ENCODE measurements at places on chromosomes 7 and 10.

GRCh38 chr7:149133028-149133710 is 7.0 kb upstream of the ZNF425 start:
- no peak for DNase-seq

GRCh38 chr7:6416516-6417145 is 31.1 kb downstream of the DAGLB start:
- DNase-seq = no peak

GRCh38 chr7:30164567-30164966 is 29.8 kb downstream of the MTURN start:
- DNase-seq = no peak

GRCh38 chr7:18408461-18408860 is 87.1 kb upstream of the HDAC9 start:
- DNase-seq = no peak

DNA sequence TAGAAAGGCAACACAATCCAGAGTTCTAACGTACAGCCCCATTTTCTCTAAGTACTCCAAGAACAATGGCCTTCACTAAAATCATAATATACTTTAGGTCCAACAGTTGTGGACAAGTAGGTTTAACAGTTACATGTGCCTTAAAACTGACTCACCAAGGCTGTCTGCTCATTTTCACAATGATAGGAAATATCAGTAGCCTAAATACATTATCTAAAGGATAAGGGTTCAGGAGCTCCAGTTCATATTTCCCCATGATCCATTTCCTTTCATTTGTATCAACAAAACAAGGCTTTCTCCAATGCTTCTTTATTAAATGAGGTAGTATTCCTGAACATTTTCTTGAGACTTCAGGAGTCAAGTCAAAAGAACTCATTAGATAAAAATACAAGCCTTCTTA is 164.0 kb downstream of the SLC25A13 start:
- DNase-seq = no peak

GRCh38 chr7:91880413-91881241 is at the start of gene MTERF1:
Gene MTERF1 (minus strand): TSS chr7:91880702. CDS start chr7:91880083, 619 bp downstream.
- peak; percentile 90 for DNase-seq

DNA sequence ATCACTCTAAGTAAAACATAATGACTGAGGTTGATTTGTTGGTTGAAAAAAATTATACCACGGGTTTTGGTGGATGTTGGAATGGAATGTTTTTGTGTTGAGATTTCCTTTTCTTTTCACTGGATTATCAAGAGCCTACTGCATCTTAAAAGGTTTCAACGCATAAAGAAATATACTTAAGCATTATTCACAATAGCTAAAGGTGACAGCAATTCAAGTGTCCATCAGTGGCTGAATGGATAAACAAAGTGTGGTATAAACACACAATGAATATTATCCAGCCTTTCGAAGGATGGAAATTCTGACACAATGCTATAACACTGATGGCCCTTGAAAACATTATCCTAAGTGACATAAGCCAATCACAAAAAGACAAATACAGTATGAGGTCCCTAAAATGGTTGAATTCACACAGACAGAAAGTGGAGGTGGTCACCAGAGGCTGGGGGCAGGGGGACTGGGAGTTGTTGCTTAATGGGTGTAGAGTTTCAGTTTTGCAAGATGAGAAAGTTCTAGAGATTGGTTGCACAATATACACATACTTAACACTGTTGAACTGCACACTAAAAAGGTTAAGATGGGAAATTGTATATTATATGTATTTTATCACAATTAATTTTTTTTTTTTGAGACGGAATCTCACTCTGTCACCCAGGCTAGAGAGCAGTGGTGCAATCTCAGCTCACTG is 122.3 kb downstream of the NRP1 start:
- DNase-seq = no peak

DNA sequence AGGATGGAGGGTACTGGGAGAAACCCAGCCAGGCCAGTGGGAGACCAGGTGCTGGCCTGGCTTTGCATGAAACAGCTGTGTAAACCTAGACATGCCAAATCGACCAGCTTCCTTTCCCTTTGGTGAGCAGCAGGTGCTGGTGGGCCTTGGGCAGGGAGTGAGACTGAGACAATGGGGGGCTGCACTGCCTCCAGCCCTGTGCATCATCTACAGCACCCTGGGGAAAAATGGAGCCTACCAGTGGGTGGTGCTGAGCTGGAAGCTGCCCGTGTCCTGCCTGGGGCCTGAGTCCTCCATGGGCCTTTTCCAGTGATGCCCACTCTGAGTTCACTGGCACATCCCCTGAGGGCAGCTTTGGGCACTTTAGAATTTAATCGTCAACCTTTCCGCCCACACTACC is 19.2 kb upstream of the DDC start:
- DNase-seq = no peak

- no peak for DNase-seq
Observed at GRCh38 chr10:13685885-13686284, 99.1 kb downstream of the PRPF18 start.

- DNase-seq = no peak
Observed at GRCh38 chr7:7550663-7551062, 15.0 kb upstream of the COL28A1 start.

GRCh38 chr7:157433628-157434027 is 96.8 kb downstream of the DNAJB6 start:
- no peak for DNase-seq

- no peak for DNase-seq
Observed at GRCh38 chr7:16498122-16498521, 28.5 kb upstream of the LRRC72 start.

DNA sequence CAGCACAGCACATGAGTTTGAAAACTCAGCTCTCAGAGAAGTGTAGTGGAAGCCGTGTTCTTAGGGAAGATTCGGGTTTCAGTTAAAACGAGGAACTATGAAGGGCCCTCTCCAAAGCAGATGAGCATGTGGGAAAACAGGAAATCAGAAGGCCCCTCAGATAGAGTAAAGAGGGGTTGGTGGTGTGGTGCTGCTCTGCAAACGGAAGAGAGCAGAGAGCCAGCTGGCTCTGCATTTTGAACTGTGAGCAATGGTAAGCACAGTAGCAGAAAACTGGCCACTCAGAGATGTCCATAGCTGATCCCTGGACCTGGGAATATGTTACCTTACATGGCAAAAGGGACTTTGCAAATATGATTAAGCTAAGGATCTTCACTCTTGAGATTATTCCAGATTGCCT is 27.9 kb upstream of the CUL1 start:
- no peak for DNase-seq

- DNase-seq = no peak
Observed at GRCh38 chr7:4831723-4832495, 29.9 kb downstream of the PAPOLB start.

DNA sequence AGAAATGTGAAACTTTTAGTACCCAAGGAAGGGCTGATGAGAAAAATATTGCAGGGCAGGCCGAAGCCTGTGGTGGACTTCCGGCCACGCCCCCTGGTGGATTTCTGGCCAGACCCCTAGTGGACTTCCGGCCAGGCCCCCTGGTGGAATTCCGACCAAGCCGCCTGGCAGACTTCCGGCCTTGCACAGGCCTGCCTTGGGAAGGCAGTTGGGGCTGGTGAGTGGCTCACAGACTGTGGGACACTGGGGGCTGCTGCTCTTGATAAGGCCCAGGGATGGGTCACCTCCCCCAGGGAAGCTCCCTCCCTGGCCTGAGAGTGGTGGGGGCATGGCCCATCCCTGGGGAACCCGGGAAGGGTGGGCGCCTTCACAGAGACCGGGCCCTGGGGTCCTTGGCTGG is 116.4 kb upstream of the MKI67 start:
- no peak for DNase-seq

GRCh38 chr10:128896116-128896795 is 570.8 kb upstream of the MGMT start:
- DNase-seq = no peak

GRCh38 chr10:125123476-125124114 is 36.8 kb downstream of the CTBP2 start:
- no peak for DNase-seq

- no peak for DNase-seq
Observed at GRCh38 chr7:24862461-24862860, 105.2 kb upstream of the GSDME start.

DNA sequence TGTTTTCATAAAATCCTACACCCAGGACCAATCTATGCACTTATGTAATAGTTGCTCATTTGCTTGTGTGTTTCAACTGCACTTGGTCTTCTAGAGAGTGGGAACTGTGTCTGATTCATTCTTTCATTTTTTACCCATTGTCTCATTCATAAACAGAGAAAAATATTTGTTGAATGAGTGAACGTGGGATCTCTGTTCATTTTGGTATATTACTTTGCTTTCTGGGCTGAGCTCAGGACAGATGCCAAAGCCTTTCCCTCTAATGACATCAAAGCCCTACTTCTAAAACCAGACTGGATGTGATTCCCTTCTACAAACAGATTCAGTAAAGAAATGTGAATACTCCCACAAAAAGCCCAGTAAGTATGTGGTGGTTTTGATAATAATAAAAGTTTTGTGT is 145.2 kb downstream of the ST7 start:
- no peak for DNase-seq

DNA sequence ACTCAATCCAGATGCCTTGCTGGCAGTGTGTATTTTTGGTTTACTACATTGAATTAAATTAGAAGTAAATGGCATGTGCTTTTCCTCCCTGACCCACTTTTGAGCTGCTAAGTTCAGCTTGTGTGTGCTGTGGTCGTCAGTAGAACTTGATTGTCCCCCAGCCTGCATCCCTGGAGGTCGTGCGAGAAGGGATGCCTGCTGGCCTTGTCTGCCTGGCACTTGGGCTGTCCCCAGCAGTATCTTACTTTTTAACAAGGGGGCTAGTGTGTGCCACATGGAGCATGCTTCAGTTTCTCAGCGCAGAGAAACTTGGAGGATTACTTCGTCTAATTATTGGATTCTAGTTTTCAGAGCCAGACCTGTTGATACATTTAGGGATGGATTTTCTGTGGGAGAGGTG is 80.2 kb downstream of the ADCY1 start:
- no peak for DNase-seq

- DNase-seq = no peak
Observed at GRCh38 chr10:100744136-100744986, 1.0 kb upstream of the PAX2 start.

GRCh38 chr7:938546-939185 is 15.8 kb downstream of the ADAP1 start:
- no peak for DNase-seq

GRCh38 chr7:44060948-44061644 is 4.3 kb downstream of the PGAM2 start:
- DNase-seq = no peak

GRCh38 chr10:27695088-27695487 is 50.5 kb downstream of the MKX start:
- DNase-seq = no peak

DNA sequence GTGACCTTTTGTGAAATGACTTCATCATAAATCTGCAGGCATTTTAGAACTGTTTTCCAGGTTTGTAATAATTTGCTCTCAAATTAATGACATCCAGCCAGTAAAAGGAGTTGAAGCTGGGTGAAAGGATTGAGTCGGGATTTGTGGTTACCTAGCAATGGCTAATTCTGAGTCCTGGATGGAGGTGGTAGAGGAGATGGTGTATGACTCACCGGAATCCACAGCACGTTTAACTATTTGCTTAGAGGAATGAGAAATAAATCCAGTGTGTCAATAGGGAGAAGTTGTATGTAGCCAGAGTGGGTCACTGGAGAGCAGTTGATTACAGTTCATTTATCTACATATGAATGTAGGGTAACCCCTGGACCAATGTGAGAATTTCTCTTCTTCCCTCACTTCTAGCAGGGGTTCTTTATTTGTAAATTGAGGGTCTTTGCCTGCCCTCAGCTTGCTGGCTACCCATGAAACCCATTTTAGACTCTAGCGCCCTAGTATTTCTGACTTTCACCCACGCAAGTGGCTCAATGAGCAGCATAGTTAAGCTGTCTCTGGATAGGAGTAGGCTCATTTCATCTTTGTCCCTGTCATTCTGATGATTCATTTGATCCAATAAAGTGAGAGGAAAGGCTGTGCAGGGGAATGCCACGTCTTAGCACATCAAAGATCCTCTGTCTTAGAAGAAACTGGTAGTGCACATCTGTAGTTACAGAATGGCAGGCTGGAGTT is 547.8 kb downstream of the SORCS3 start:
- no peak for DNase-seq

GRCh38 chr7:27453702-27454405 is 208.8 kb downstream of the HIBADH start:
- no peak for DNase-seq

GRCh38 chr7:97868788-97869187 is 3.4 kb downstream of the ASNS start:
- DNase-seq = no peak

DNA sequence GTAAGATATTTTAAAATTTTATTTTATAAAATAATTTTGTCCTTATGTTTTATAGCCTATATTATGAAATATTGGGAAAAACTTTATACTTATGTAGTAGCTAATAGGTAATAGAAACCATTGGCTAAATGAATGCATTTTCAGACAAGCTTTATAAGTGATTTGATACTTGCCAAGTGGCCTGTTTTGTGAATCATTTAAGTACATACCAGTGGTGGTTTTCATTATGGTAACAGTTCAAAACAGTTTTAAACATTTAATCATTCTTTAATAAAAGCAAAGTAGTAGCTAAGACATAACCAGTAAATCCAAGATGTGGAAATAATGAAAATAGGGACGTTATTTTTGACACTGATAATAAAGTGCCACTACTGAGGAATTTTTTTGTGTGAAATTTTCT is 182.2 kb downstream of the PHF14 start:
- DNase-seq = no peak

DNA sequence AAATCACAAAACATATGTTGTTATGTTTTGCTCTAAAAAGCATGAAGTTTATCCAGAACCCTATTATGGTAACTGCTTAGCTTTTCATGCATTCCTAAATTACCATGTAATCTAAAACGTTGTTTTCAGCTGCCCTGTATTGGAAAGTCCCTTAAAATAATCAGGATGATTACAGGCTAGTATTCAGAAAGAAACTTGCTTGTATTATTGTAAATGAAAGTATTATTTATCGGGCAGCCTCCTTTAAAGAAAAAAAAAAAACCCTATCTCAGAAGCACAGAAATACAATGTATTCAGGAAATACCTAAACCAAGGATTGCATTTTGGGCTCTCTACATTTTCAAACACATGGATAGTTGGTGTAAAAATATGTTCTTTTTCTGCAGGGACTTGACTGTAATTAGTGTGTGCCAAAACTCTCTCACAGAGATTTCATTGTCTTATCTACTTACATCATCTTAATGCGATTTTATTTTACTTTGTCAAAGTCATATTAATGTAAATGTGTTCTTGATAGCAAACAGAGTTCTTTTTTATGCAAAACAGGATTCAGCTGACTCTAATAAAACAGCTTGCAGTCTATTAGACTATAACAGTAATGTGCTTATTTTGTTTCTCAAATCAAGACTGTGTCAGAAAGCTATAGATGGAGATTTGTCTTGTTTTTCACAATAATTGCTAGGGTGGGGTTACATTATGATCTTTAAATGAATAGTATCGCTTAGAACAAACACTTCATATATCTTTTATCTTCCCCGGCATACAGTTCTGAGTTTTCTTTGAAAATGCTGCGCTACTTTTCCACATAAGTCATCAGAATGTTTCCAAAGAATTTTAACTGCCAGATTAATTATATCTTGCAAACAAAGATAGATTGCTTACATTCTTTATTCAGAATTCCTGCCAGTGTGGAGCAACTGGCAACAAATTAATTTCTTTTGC is 65.3 kb upstream of the ARID5B start:
- no peak for DNase-seq
